Vagina (tissue), 2 donors: ENCODE measurements at places on chromosomes 12 and 14. TPM values are rescaled to one million over a fixed set of nuclear protein-coding genes. Genes with fewer than 3 reads are reported as not detected.

DNA sequence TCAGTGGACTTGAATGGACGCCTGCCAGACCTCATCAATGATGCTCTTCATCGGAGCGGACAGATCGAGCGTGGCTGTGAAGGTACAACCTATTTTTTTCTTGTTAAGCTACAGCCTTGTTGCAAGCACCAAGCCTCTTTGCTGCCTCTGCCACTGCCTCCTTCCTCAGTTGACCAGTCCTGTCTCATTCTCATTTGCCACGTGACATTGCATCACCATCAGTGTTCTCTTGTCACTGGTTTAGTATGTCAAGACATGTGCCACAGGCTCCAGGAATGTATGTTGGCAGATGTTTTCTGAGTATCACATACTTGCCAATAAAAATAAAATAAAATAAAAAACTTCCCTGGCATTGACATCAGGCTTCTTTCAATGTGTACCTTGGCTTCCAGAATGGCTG is 798.1 kb downstream of the NRXN3 start:
- DNase-seq, result no peak

DNA sequence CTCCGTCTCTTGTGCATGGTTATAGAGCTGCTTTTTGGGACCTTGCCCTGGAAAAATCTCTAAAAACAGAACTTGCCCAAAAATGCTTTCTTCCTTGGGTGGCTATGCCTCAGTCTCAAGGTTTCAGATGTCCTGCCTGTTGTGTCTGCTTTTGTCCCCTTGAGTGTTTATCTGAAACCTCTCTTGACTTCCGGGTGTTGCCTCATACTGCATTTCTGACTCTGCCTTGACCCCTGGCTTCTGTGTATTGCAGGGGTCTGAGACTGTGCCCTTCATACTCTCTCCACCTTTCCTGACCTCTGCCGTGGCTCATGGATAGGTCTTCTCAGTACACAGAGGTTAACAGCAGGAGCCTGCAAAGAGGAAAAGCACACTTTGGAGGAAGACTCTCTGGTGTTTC is 124.8 kb upstream of the NTF3 start:
- DNase-seq, result no peak

Gene APOF
- total RNA-seq, result not detected

GRCh38 chr12:97899956-97900355 is 437.4 kb downstream of the RMST start:
- no peak for DNase-seq

DNA sequence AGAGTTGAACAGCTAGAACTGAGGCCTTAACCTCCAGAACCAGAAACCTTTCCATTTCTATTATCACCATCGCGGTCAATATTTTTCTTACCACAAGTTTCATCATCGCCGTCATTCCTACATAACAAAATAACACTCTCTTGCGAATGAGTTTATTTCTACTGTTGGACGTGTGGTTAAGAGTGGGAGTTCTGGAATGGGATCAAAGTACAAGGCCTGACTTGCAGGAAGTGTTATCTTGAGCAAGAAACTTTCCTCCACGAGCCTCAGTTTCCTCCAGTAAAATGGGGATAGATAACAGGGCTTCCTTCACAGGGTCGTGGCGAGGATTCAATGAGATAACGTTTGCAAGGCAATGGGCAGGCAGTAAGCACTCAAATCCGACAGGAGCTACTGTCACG is 652 bp downstream of the SART3 start:
- DNase-seq, result no peak

GRCh38 chr14:67602076-67602475 is 2.0 kb upstream of the PIGH start:
- DNase-seq, result no peak

Gene SYNDIG1L
- total RNA-seq, result not detected

Gene SCARB1
- total RNA-seq, result 20.6 TPM

Gene ITGB7
- total RNA-seq, result 3.7 TPM

- DNase-seq, result no peak
Observed at GRCh38 chr12:30447061-30447750, 248.5 kb downstream of the IPO8 start.

- DNase-seq, result no peak
Observed at GRCh38 chr12:62642486-62642885, 175.9 kb downstream of the MON2 start.

Gene EIF2S3B
- 1.2 TPM for total RNA-seq

Gene ACSM4
- total RNA-seq, result not detected

Gene DYRK2
- total RNA-seq, result 16.2 TPM

GRCh38 chr14:103313704-103314103 is 20.3 kb upstream of the EIF5 start:
- DNase-seq, result no peak

Gene WNT1
- total RNA-seq, result not detected

DNA sequence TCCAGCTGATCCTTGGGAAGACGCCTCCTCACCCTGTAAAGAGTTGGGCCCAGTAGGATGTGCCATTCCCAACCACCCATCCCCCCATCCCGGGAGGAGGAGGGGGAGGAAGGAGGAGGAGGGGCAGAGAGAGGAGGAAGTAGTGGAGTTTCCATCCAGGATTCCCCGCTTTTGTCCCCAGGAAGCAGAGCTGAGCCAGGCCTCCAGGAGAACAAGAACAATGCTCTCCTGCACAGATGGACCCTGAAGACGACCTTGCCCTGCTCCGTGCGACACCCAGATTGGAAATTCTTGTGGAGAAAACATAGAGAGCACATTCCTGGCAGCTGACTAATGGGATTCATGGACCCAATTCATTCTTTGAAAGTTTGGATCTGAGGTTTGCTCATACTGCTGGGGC is 132.3 kb upstream of the CRY1 start:
- no peak for DNase-seq

DNA sequence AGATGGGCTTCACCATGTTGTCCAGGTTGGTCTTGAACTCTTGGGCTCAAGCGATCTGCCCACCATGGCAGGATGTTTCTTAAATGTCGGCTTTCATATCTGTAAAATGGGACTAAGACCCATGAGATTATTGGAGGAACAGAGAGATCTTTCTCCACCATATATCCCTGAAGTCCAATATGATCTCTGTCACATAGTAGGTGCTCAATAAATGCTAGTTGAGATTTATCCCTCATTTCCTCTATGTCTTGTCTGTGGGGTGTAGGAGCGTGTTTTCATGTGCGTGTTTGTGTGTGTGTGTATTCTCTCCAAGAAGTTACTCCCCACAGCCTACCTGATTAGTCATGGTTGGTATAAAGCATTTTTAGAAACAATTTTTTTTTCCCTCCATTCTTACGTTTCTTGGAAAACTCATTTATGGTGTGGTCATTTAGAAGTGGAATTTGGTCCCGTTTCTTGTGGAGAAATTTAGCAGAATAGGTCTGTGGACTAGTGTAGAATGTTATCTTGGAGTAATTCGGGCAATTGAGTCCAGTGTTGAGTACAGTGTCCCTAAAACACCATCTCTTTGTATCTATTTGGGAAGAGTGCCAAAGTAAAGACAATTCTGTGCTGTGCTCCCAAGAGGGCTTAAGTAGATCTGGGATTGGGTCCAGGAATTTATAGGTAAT is 4.3 kb downstream of the STRAP start:
- no peak for DNase-seq

DNA sequence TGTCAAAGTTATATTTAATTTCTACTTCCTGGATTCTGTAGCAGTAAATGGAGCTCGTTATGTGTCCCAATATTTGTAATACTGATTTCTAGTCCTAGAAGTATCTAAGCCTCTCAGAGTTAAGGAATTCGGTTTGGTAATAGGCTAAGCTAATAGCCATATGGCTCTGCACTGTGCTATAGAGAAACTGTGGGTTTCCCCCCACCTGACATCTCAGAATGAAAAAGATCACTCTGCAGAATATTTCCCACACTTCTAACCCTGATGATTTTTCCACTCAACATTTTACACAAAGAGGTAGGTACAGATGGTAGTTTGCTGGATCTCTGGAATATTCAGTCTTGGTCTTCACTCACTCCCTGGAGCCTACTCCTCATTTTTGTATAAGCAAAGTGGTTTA is 71.2 kb downstream of the BORCS5 start:
- no peak for DNase-seq

DNA sequence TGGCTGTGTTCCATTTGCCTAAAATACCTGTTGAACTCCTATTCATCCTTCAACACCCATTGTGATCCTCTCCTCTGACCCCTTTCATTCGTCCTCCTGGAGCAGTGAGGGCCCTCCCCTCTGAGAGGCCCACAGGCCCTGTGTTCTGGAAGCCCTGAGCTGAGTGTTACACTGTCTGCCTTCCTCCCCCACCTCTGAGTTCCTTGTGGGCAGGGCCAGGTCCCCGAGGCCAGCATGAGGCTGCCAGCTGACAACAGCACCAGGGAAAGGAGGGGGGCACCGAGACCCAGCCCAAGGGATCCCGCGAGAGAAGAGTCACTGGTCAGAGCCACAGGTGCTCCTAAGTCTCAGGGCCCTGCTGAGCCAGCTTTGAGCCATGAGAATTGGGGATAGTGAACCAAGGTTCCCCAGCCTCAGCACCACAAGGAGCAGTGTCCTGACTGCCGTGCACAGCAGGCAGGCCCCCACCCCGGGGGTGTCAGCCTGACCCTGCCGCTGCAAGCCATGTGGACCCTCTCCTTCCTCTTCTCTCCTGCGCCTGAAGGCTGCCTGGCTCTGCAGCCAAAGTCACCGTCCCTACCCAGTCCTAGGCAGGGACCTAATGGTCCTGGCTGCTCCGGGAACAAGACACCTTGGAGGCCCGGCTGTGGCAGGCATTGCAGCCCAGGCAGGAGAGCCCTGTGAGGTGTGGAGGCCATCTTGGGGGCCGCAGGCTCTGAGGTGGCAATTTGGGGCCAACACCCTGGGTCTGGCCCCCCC is 52.5 kb downstream of the BEGAIN start:
- DNase-seq, result peak; percentile 77

- DNase-seq, result no peak
Observed at GRCh38 chr12:115144425-115144824, 460.4 kb upstream of the TBX3 start.

DNA sequence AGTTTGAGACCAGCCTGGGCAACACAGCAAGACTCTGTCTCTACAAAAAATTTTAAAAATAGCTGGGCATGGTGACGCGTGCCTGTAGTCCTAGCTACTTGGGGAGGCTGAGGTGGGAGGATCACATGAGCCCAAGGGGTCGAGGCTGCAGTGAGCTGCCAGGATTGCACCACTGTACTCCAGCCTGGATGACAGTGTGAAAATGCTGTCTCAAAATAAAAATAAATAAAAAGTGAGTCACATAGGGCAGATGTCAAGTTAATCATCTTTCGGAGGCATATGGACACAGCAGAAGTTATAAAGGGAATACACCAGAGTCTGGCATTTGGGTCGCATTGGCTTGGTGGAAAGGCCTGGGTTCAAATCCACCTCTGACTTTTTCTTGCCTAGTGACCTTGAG is 92.7 kb downstream of the PHETA1 start:
- DNase-seq, result no peak

Gene XPOT
- total RNA-seq, result 46.2 TPM

DNA sequence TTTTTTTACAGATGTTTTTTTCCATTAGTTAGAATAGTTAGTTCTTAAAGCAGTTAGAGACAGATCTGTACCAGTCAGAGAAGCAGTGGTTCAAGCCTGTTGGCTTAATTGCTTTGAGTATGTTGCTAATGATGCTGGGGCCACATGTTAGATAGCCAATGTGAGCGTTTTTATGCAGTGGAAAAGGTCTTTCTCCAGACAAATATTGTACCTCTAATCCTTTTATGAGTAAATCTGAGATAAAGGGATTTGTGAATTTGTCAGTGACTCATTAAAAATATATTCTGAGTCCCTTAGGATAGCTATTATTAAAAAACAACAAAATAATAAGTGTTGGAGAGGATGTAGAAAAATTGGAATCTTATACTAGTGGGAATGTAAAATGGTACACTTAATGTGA is 154.2 kb downstream of the MSRB3 start:
- no peak for DNase-seq

GRCh38 chr14:93105362-93105761 is 10.4 kb downstream of the ITPK1 start:
- no peak for DNase-seq

DNA sequence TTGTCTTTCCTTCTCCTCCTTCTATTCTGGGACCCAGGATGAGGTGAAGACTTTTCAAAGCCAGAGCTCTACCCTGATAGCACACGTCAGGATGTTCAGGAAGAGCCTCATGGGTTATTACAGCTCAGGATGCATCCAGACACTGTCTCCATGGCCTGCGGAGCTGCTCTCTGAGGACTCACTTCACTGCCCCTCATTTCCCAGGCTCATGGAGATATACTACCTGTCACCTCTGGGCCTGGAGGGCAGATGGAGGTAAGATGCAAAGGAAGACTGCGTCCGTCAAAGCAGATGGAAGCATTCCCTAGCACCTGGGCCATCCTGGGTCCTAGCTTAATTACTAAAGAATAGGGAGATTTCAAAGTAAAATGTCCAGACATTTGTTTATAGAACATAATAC is 32.6 kb downstream of the STON2 start:
- DNase-seq, result no peak

DNA sequence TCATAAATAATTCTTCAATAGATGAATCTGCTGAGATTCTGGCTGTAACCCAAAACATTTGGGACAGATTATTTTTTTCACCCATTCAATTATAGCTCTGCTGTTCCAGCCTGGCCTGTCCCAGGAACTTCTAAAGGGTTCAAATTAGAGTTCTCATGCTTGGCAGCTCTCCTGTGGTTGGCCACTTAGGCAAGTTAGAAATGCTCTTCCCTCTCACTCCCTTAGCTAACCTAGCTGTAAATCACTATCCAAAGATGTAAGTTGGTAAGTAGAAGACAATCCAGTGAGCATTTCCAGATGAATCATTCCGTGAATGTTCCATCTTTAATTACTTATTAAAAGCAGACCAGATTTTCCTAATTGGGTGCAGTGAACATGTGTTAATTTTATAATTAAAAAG is 760.4 kb upstream of the TBX3 start:
- DNase-seq, result no peak

Gene PRH2
- total RNA-seq, result not detected

DNA sequence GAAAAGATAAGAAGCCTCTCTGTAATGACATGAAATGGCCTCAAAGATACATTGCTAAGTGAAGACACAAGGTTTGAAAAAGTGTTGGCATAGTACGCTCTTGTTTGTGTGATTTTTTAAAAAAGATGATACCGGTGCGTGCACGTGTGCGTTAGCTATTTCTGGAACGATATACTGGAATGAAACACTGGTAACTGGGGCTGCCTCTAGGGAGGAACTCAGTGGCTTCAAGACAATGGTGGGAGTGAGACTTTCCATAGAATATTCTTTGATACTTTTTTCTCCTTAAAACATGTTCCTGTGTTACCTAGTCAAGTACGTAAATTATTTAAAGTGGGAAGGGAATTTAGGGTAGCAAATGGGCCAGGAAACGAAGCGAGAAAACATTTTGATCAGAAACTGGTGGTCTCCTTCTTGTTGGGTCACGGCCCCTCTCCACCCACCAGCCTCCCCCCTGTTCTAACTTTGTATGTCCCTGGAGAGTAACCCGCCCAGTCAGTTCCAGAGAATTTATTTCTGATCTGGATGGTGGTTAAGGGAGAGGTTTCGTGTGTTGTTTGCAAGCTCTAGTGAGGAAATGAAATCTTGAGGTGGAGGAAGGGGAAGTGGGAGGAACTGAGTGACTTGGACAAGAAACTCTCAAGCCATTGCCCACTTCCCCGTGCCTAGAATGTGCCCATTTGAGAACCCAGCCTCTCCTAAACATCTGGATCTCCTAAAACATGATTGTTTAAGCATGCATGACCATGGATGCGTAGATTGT is 6.6 kb downstream of the FGF6 start:
- DNase-seq, result no peak

- DNase-seq, result no peak
Observed at GRCh38 chr12:127681151-127681754, 585.7 kb upstream of the TMEM132C start.

Gene GLT1D1
- 0.74 TPM for total RNA-seq
